Tongue (tissue), 3 donors: ENCODE measurements at places on chromosomes 11 and 22.

DNA sequence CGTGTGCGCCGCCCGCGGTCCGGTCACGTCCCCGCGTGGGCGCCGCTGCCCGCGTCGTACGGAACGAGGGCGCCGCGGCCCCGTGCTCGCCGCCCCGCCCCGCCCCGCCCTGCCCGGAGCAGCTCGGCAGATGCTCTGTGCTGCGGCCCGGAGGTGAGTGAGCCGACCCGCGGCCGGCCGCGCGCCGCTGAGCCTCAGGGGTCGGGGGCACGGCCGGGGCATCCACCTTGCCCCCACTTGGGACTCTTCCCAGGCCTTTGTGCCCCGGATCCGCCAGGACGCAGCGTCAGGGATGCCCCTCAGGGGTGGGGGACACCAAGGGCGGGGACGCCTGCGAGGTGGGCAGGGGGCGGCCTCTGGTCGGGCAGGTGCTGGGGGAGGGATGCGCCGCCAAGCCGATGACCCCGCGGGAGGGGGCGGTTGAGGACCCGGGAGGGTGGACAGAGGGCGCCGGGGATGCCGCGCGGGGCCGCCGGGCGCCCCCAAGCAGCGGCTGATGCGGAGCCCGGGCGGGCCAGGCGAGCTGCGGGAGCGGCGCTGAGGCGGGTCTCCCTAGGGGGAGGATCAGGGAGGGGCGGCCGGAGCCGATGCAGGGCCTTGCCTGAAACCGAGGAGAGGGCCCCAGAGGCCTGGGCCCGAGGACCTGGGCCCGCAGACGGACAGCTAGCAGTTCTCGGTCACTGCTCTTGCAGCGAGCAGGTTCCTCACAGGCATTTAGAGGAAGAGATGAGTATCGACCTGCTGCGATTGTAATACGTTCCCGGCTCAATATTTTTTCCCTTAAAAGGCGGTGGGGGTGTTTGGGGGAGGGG, at the start of gene GNAZ:
Gene GNAZ (plus strand): TSS at position 102 of the 812 bp plus-strand sequence. CDS start 25,177 bp downstream, outside the sequence.
- DNase-seq, result peak; percentile 16

DNA sequence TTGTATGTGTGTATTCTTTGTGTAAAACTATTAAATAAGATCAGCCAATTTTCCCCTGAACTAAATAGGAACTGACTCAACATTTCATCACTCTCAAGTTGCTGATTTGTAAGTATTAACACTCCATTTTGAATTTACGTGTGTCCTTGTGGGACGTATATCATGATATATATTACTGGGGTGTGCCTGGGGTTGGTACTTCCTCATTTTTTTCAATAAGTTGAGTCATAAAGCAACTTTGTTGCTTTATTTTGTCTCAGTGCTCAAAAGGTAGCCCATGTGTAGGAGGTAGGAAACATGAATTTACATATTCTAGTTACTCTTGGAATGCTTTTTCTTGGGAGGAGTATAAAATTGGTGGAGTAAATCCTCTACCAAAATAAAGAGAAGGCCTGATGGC, 193.9 kb upstream of the RAG2 start:
- DNase-seq, result no peak

DNA sequence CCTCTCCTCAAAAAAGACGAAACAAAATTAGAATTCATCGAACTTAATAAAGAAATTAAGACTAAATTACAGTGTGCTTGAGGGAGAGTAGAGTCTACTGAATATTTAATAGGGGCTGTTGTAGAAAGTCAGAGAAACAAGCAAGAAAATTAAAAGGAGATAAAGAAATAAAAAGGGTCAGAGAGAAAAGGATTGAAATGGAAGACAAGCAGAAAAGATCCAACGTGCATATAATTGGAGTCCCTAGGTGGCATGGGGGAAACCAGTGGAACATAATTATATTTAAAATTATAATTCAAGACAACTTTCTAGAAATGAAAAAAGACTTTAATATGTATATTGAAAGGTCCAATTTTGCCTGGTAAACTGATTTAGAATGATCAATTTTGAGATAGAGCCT, 74.3 kb downstream of the ACER3 start:
- DNase-seq, result no peak

DNA sequence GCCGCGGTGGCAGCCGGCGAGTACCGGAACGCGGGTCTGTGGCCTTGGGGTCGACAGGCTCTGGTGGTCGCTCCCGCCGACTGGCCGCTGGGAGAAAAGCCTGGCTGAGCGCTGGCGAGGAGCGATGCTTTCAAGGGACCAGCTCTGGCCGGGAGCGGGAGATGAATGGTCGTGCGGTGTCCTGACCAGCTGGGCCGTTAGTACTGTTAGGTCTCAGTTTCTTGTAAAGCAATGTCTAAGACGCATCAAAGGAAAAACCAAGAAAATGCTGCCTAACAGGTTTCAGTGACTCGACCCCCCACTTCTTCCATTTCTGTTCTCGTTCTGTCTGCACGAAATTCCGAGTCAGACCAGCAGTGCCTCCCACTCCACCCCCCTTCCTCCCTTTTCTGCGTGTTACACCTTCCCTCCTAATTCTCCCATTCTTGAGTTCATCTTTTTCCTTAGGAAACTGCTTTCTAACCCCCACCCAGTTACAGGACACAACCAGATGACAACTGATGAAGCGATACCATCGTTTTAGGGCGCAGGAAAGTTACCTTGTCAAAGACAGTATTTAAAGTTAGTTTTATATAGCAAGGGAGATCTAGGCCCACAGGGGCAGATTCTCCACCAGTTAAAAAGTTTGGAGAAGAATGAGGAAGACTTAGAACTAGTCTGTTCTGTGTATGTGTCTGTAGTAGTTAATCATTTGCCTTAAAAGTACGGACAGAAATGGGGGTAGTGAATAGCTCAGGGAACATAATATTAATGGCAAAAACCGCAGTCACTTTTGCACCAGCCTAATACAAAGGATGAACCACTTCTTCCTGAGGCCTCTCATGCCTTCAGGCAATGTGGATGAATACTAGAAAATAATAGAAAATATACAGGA, 1.0 kb downstream of the CUL5 start:
- peak; percentile 12 for DNase-seq
